ENCODE measurements at places on chromosomes 4 and X. TPM values are rescaled to one million over a fixed set of nuclear protein-coding genes. Genes with fewer than 3 reads are reported as not detected.

LIMCH1 gene
- total RNA-seq, result not detected

DNA sequence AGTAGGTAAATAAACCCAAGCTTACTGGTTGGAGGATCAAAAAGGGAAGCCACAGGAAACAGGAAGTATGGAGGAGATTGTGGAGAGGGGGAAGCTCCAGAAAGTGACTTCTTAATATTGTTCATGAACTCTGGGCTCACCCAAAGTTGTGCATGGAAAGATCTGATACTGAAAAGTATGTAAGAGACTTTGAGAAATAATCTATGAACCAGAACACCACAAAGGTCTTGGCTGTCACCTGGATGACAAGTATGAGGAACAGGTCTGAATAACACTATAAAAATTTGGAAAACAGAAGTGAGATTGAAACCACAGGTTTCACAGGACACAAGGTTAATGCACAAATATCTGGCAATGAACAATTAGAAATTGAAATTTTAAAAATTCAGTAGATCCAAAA is 567.4 kb downstream of the INPP4B start:
- no peak overlapping the region for H3K27ac ChIP-seq
- DNase-seq, result no peak
- H3K36me3 ChIP-seq, result peaks cover 17% of the 10 kb centered on the region
- no peak overlapping the region for H3K4me3 ChIP-seq
- peaks cover 33% of the 10 kb centered on the region for H3K4me1 ChIP-seq

- H3K4me1 ChIP-seq, result peaks cover 1% of the 10 kb centered on the region
- H3K36me3 ChIP-seq, result no peaks in the 10 kb centered on the region
- no peak for DNase-seq
- H3K27me3 ChIP-seq, result peaks cover 5% of the 10 kb centered on the region
- H3K27ac ChIP-seq, result no peak overlapping the region
Measured at GRCh38 chrX:38675856-38676255, 114.5 kb downstream of the TSPAN7 start.

GRCh38 chr4:53461244-53461643 is 83.8 kb downstream of the FIP1L1 start:
- H3K4me1 ChIP-seq, result no peaks in the 10 kb centered on the region
- H3K27me3 ChIP-seq, result no peaks in the 10 kb centered on the region
- no peak overlapping the region for H3K27ac ChIP-seq
- H3K4me3 ChIP-seq, result no peak overlapping the region
- peaks cover 30% of the 10 kb centered on the region for H3K36me3 ChIP-seq

DNA sequence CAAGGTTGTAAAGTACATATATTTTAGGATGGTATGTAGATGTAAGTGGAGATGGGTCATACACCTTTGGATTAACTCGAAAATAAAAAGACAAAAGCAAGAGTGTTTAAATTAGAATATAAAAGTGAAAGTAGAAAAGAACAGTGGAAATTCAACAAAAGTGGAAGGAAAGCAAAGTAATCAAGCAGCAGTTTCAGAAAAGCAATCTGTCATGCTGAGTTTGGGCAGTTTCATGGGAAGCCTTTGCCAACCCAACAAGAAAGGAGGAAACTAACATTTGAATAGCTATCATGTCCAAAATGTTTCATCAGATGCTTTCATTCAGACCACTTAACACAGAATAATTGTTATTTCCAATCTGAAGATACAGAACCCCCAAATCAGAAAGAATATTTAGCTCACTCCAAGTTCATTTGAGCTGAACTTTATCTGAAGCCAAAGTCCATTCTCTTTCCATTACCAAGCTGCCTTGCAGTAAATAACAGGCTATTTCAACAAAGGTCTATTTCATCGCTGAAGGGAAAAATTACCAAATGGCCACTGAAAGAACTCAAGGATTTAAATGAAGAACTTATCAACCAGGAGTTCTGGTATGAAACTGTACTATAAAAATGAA is 1.8 kb upstream of the EXOSC9 start:
- H3K36me3 ChIP-seq, result peaks cover 15% of the 10 kb centered on the region
- peaks cover 42% of the 10 kb centered on the region for H3K4me1 ChIP-seq
- H3K27me3 ChIP-seq, result peaks cover 6% of the 10 kb centered on the region
- DNase-seq, result no peak

DNA sequence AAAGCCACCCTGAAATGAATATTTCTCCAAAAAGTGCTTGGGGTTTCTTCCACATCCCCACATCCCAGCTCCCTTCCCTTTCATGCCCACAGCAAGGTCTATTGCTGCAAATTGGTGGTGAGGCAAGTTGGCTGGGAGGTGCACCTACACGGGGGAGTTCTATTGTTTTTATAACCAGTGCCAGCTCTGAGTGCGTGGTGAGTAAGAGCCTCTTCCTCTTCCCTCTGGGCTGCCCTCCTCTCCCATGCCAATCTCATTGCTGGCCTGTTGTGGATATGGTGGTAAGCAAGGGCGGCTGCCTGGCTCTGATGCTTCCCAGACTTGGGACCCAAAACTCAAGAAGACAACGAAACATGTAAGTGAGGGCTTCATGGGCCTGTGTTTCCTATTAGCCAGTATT is 204.3 kb downstream of the SHROOM3 start:
- no peaks in the 10 kb centered on the region for H3K36me3 ChIP-seq
- H3K4me3 ChIP-seq, result no peak overlapping the region
- peaks cover 16% of the 10 kb centered on the region for H3K27me3 ChIP-seq
- H3K27ac ChIP-seq, result no peak overlapping the region

DNA sequence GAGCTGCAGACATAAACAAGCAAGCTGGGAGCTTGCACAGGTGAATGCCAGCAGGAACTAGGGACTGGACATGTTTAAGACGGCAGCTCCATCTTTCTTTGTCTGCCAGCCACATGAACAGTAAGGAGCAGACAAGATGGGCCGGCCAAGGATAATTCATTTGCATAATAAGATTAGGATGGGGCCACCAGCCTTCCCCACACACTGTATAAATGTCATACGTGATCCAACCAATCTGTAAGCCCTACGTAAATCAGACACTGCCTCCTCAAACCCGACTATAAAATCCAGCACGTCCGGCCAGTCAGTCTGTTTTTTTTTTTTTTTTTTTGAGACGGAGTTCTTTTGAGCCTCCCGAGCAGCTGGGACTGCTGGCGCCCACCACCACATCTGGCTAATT is 75.6 kb upstream of the BOD1L1 start:
- H3K4me1 ChIP-seq, result no peaks in the 10 kb centered on the region
- no peak overlapping the region for H3K4me3 ChIP-seq
- no peaks in the 10 kb centered on the region for H3K36me3 ChIP-seq
- peaks cover 9% of the 10 kb centered on the region for H3K27me3 ChIP-seq
- H3K27ac ChIP-seq, result no peak overlapping the region

- no peaks in the 10 kb centered on the region for H3K27me3 ChIP-seq
- peaks cover 23% of the 10 kb centered on the region for H3K4me1 ChIP-seq
- peak; percentile 48 for DNase-seq
- H3K36me3 ChIP-seq, result peaks cover 21% of the 10 kb centered on the region
- peak within 1 kb of the TSS; percentile 74 for H3K4me3 ChIP-seq
Measured at GRCh38 chrX:2500803-2501558, at the start of the genes DHRSX and ZBED1. DHRSX (minus strand) TSS chrX:2500976; CDS start chrX:2500925, 51 bp downstream. ZBED1 (minus strand) TSS chrX:2500976; CDS start chrX:2490719, 10,257 bp downstream.

- no peak overlapping the region for H3K4me3 ChIP-seq
- no peaks in the 10 kb centered on the region for H3K36me3 ChIP-seq
- no peaks in the 10 kb centered on the region for H3K4me1 ChIP-seq
- no peak for DNase-seq
Measured at GRCh38 chr4:113222471-113222870, 173.0 kb downstream of the ANK2 start.

- H3K4me1 ChIP-seq, result no peaks in the 10 kb centered on the region
Measured at GRCh38 chr4:103105558-103106356, 6.1 kb upstream of the BDH2 start.

SYN1 gene
- total RNA-seq, result 0.67 TPM

CCDC158 gene
- not detected for total RNA-seq

BEX3 gene
- 35.1 TPM for total RNA-seq

Measured in activated CD8-positive, alpha-beta T cell treated with anti-CD3 and anti-CD28 coated beads for 36 hours (primary cell).